ENCODE measurements at places on chromosomes 2 and 18. TPM values are rescaled to one million over a fixed set of nuclear protein-coding genes. Genes with fewer than 3 reads are reported as not detected.

DNA sequence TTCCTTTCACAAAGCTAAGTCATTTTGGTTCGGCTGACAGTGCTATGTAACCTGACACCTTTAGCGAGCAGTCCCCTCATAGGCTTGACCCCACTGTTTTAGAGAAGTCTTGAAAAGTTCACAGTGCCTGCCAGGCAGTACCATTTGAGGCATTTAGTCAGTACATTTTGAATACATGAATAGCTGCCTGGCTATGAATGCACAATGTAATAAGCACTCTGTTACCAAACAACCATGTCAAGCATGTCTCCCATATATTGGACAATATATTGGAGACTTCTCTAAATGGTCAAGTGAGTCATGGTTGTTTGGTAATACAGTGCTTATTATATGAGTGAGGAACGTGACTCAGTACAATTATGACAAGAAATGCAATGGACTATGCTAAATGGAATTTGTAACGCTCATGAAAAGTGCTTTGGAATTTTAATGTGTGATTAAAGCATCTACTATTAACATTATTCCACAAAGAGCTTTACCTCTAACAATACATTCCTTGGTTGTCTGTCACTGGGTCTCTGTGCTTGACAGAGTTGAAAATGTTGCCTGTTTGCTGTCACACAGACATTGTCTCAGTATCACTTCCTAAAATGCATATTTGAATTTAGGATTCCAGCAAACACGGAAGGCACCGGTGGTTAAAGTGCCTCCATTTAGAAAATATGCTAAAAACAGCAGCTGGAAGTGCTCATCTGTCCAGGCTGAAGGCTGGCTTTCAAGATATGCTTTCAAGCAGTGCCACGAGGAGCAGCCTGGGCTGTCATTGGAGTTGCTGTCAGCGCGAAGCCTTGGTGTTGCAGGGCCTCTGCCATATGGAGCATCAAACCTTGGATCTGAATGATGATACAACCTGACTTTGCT, 458.6 kb downstream of the FBXO15 start:
- H3K36me3 ChIP-seq, result no peaks in the 10 kb centered on the region
- H3K4me3 ChIP-seq, result no peak overlapping the region
- peaks cover 25% of the 10 kb centered on the region for H3K4me1 ChIP-seq

Gene ST8SIA3
- 1.2 TPM for total RNA-seq

Gene ACKR3
- total RNA-seq, result 1.6 TPM

DNA sequence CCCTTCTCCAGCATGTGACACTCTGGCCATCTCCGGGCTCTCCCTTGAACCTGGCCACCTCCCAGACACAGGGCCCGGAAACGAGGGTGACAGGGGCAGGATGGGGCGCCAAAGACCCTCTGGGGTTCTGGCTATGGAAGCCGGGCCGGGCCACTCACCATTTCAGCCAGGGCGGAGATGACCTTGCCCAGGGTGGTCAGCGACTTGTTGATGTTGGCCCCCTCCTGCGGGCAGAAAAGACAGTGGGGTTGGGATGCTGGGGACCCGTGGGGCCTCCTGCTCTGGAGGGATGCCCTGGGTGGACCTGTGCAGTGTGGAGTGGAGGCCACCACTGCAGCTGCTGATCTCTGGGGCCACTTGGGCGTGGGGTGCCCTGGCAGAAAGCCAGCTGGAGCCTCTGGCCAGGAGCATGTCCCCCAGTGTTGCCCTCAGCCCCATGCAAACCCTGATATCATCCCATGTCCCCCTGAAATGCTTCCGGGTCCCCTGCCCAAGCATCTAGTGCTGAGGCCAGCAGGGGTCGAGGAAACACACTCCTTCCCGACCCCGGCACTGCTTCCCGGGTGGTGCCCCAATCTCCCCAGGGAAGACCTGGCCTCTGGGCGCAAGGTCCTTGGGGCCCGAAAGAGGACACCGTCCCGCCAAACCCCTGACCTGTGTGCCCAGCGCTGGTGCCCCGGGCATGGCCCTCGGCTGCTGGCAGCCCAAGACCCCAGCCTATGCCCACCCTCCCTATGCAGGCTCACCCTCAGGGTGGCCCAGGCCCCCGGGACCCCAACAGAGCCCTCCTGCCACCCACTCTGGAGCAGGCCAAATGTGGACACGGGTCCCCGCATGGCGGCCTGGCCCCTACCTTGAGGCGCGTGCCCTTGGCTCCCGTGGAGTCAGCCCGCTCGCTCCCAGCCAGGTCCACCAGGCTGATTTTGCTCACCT, 36.9 kb downstream of the KIF1A start:
- H3K4me3 ChIP-seq, result no peak overlapping the region
- H3K27me3 ChIP-seq, result no peaks in the 10 kb centered on the region
- H3K27ac ChIP-seq, result no peak overlapping the region
- no peak for DNase-seq
- no peaks in the 10 kb centered on the region for H3K36me3 ChIP-seq
- no peaks in the 10 kb centered on the region for H3K4me1 ChIP-seq

DNA sequence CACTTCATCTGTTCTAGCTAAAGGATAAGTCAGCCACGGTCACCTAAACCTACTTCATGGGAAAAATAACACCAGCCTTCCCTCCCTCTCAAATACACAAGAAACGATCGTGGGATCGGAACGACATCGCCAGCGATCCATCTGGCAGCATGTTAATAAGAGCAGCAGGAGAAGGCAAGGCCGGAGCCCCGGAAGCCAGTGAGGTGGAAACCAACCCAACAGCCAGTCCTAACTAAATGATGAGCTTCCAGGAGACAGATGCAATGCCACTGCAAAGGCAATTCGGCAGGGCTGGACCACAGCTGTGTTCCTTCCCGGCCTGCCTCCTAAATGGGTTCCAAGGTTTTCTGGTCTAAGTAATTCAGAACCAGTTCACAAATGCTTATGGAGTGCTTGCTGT, 117.5 kb downstream of the TMEM163 start:
- DNase-seq, result no peak
- no peak overlapping the region for H3K4me3 ChIP-seq
- H3K4me1 ChIP-seq, result peaks cover 10% of the 10 kb centered on the region
- H3K36me3 ChIP-seq, result no peaks in the 10 kb centered on the region
- no peak overlapping the region for H3K27ac ChIP-seq
